Activated T-cell treated with anti-CD3 and anti-CD28 coated beads, Interleukin-2, amount 50 U/mL, for 1 hour (primary cell): ENCODE measurements at places on chromosomes 3 and 15.

DNA sequence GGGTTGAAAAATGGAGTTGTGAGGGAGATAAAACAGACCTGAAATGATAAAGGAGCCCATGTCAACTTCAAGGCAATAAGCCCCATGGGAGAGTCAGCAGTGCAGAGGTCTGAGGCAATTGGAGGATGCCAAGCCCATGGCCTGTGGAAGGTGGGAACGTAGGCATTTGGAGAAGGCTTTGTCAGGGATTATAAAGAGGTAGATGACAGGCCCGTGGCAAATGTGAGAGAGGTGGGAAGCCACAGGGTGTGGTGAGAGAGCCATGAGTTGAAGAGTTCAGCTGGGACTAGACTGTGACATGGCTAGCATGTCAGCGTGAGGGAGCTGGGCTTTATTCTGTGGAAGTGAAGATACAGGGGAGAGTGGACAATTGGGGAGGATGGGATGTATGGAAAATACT lies 35.4 kb downstream of the MFSD1 start:
- no peak for DNase-seq

- peak; percentile 100 for DNase-seq
Measured at GRCh38 chr15:22838292-22839042, at the start of gene NIPA2. NIPA2 (plus strand) TSS chr15:22838666; CDS start chr15:22851732, 13,066 bp downstream.

GRCh38 chr15:27336676-27337075 lies 365.7 kb downstream of the GABRG3 start:
- no peak for DNase-seq

DNA sequence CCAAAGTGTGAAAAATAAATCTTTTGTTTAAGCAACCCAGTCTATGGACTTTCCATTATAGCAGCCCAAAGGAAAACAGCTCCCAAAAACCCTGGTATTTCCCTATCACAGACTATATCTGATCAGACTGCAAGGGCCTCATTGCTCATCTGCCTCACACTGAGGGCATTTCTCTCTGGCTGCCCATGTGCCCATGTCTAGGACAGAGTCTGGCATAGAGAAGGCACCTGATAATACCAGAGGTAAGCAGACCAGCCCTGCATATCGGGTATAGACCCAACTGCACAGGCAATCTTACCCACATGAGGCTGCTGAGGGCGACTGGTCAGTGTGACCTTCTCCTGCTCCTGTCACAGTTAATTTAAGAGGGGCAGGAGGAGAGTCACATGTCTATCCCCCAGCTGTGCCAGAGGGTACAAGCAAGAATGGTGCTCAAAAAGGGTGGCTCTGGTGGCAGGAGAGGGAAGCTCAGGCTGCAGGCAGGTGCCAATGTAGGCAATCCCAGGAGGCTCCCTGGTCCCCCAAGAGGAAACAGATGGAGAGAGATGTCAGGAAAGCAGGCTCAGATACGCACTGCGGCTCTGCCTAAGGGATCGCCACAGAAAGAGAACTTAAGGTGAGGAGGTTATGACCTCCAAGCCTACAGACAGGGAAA lies 3.1 kb downstream of the CSRNP1 start:
- no peak for DNase-seq
